ENCODE measurements at places on chromosomes 1 and 21.

DNA sequence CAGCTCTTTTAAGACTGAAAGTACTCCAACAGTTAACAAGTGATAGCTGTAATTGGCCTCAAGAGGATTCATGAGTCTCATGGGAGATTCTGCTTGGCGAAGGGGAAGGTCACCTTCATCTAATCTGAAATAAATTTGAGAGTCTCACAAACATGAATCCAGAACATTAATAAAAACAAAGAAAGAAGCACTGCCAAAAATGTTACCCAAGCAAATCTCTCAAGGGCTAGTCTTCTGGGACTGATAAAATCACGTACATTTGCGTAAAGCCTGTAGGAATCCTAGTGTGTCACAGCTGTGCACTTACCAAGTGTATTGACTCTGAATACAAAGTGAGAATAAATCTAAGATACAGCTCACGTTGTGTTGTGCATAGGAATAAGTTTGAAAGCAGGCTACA lies 21.2 kb upstream of the NUF2 start:
- no peak for DNase-seq

- peak; percentile 45 for DNase-seq
Observed at GRCh38 chr1:104760017-104760416, 1010.3 kb downstream of the AMY1C start.

DNA sequence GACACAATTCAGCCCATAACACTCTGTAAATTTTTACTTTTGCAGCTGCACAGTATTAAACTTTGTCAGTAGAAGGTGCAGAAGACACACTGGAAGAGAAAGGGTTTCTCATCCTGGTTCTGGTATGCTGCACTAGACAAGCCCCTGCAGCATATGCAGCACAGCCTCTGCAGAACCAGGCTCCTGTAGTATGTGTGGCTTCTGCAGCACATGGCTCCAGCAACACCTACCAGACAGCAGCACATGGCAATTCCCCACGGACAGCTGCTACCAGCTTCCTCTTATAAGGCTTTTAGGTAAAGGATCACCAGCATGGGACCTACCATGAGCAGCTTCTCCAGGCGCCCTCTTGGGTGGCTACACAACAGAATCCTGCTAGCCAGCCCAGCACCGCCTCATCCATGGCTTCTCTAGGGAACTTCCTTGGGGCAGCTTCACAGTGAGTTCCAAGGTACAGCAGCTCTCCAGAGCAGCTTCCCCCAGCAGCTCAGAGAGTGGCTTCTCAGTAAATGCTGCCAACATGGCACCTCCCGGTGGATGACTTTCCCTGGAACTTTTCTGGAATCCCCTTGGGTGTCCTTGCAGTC lies 534.4 kb upstream of the CXADR start:
- DNase-seq = no peak

DNA sequence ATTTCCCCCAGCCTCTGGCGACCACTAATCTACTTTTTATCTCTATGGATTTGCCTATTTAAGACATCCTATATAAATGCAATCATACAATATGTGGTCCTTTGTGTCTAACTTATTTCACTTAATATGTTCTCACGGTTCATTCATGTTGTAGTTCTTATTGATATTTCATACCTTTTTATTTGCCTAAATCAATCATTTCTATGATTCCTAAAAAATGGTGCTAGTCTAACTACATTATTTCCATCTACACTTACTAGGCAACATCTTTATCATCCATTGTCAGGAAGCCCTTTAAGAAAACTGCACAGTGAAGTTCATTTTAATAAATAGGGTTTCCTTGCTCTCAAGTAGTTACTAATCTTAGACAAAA lies 380 bp upstream of the FBXO28 start:
- DNase-seq = no peak

- no peak for DNase-seq
Observed at GRCh38 chr1:81899214-81899821, 98.6 kb downstream of the ADGRL2 start.

- DNase-seq = no peak
Observed at GRCh38 chr1:165055581-165055980, 300.9 kb downstream of the LMX1A start.

DNA sequence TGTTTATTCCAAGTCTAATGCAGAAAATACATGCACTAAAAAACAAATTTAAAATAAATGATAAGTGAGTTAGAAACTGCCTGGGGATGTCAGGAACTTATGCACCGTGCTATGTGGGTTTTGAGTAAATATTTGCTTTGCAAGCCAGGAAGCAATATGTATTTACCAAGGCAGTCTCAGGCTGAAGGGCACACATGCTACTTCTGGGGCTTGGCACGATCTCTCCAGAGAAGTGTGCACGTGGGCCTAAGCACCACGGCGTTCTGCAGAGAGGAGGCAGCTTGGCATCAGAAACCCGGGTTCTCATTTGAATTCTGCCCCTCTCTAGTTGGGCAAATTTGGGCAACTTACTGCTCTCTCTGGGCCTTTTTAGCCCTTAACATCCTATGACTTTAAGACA lies 72.6 kb upstream of the ROR1 start:
- DNase-seq = no peak

- DNase-seq = no peak
Observed at GRCh38 chr1:101847626-101848025, 149.1 kb downstream of the OLFM3 start.

- no peak for DNase-seq
Observed at GRCh38 chr1:97608272-97608671, 312.6 kb downstream of the DPYD start.

DNA sequence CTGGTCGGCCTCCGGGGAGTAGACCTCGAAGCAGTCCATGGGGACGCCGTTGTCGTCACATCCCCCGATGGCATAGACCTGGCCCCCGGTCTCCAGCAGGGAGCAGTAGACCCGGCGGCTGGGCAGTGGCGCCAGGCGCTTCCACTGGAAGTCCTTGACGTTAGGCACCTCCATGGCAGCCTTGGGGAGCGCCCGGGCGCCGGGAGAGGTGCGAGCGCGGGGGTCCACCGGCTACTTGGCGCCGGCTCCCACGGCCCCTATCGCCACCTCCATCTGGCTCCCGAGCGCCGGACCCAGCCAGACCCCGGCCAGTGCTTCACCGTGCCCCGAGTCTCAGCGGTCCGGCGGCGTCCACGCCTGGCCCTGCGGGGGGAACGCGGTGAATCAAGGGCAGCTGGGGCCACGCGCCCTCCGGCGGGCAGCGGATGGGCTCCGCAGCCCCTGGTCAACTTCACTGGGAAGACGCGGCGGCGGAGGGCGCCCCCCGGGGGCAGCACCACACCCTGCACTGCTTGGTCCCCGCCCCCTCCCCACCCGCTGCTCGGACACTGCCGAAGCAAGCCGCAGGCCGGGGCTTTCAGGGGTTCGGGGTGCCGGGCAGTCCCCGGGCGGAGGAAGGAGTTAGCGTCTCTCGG lies 13.2 kb downstream of the KLHDC8A start:
- DNase-seq = no peak

GRCh38 chr1:77405186-77405585 lies 123.4 kb downstream of the AK5 start:
- DNase-seq = no peak

DNA sequence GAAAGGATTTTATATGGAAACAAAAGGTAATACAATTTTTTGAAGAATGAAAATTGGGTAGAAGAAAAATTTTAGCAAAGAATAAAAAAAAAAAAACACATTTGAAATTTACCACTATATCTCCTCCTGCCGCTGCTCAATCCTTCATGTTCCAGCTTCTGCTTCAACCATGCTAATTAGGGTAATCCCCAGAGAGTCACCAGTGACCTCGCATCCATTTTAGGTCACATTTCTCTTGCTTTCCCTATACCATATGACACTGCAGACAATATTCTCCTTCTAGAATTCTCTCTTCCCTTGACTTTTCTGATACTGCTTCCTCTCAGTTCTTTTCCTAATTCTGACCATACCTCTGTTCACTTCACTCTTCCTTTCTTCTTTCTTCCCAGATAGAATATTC lies 237.1 kb downstream of the USH2A start:
- DNase-seq = no peak

- no peak for DNase-seq
Observed at GRCh38 chr1:109274533-109275476, 8.1 kb downstream of the PSRC1 start.

GRCh38 chr1:177495878-177496277 lies 325.1 kb downstream of the BRINP2 start:
- DNase-seq = no peak

- peak; percentile 59 for DNase-seq
Observed at GRCh38 chr1:203271018-203271743, 34.1 kb upstream of the BTG2 start.

GRCh38 chr1:185401019-185401418 lies 84.0 kb upstream of the IVNS1ABP start:
- DNase-seq = no peak

DNA sequence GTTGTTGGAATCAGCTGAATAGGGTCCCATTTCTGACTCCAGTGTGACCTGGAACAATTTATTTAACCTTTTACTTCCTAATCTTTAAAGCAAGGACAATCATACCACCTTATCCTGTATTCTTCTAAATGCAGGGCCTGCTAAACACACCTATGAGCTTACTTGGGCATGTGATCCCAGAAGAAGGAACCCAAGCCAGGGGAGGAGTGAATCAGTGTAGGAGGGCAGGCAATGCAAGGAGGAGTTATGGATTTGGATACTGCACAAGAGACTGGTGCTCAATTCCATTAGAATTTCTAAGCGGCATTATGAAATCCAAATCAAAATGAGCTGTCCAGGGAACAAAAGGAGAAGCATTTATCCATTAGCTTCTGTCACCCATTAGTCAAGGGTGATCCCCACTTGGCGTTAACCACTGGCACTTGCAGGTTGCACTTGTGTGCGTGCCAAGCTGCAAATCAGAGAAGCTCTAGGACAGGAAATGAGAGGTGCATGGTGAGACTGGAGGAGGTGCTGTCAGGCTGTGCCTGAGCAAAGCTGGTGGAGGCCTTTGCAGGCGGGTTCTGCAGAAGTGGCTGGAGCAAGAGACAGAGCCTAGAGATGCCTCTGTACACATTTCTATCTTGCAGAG lies 297.2 kb upstream of the PLXNA2 start:
- DNase-seq = no peak

- peak; percentile 55 for DNase-seq
Observed at GRCh38 chr1:62175568-62176179, 19.0 kb upstream of the L1TD1 start.

DNA sequence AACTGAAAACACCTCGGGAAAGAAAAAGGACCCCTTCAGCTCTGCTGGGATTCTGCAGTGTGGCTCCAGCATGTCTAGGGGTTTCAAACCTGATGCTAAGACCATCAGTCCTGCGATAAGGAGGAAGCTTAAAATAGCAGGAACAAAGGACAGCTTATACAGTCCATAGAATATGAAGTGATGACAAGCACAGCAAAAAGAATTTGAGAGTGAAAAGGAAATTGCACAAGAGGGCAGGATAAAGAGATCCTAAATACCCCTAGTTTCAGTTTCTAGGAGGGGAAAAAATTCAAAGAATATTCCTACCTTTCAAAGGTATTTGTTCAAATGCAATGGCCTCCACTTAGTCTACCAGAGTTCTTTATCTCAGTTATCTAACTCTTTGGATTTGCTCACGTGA lies 171.4 kb downstream of the TGFB2 start:
- no peak for DNase-seq

DNA sequence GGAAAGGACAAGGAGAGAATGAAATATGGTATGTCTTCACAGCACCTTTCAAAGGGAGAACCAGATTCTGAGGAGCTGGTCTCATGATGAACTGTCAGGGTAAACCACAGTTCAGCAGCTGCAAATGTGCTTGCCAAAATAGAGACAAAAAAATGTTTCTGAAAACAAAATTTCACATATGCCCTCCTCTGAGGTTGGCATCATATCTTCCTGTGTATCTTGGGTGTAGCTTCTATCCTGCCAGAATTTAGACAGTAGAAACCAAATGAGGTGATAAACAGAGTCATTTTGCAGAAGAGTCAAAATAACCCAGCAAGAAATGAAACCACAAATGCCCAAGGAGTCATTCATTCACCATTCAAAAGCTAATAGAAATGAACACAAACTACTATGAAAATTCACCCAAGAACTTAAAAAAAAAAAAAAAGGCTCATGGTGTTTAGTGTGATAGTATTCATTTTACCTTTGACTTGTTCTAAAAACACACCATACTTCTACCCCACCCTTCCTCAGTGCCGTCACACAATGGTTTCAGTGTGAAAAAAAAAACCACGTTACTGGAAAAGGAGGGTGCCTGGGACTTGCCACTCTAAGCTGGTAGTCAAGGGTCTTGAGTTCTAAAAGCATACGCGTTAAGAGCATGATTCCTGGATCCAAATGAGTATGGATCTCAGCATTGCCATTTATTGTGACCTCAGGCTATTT lies 18.5 kb downstream of the SELL start:
- no peak for DNase-seq

- no peak for DNase-seq
Observed at GRCh38 chr1:245380790-245381535, 226.2 kb downstream of the KIF26B start.

GRCh38 chr1:208113011-208113410 lies 131.2 kb downstream of the PLXNA2 start:
- DNase-seq = no peak

GRCh38 chr1:26405281-26405915 lies 5.2 kb upstream of the LIN28A start:
- DNase-seq = no peak

- peak; percentile 14 for DNase-seq
Observed at GRCh38 chr1:190478149-190479049, 735 bp upstream of the BRINP3 start.

DNA sequence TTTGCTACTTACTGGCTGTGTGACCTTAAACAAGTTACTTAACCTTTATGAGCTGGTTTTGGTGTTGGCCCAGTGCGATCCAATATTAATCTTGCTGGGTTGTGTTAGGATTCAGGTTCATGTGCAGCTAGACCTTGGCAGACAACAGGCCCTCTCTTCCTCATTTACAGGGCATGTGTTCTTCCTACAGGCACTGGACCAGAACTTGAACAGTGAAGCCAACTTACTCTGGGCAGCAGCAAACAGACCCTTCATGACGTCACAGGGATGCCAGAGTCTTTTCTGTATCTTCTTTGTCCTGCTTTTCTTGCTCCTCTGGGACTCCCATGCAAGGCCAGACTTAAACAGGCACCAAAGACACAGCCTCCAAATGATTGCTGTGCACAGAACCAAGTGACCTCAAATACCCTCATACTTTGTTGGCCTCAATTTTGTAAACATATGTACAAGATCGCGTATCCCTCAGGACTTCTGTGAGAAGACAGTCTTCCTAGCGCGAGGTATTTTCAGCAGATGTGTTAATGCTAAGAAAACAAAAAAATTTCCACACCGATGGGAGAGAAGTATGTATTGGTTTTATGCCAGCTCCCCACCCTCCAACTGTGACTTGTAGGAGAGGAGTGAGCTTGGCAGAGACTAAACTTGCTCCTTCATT lies 73.7 kb downstream of the URB2 start:
- DNase-seq = no peak

- DNase-seq = no peak
Observed at GRCh38 chr1:166925810-166926478, 49.4 kb downstream of the ILDR2 start.
